IMR-90 (cell line): ENCODE measurements at places on chromosomes 4 and X.

DNA sequence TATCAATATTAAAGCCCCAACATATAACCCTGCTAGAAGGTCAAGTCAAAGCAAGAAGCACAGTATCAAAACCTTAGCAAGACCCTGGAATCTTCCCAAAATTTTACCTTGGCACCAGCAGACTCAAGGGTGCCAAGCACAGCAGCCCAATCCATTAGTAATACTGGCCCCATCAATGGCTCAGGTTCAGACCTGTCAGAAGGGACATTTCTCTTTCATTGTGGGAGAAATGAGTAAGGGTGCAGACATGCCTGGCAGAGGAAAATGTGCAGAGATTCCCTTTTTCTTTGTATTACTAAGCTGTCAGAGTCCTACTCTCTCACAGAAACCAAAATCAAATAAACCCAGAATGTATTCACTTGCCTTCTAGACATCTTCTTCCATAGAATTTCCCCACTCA, 203.9 kb downstream of the EVC2 start:
- DNase-seq = peak; percentile 24

DNA sequence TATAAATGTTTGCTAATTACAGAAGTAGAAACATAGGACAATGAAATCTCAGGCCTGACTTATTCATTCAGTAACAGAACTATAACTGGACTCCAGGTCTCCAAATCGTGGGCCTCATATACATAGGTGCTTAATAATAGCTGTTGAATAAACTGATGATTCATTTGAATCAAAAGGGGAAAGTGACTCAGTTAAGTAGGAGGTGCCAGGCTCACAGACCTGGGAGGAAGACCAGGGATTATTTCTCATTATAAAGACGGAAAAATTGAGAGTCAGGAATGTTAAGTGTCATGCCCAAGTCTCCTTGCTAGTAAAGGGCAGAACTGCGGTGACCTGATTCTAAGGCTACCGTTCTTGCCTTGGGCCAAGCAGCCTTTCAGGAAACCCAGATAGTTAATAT, 131.5 kb downstream of the HS3ST1 start:
- no peak for DNase-seq

DNA sequence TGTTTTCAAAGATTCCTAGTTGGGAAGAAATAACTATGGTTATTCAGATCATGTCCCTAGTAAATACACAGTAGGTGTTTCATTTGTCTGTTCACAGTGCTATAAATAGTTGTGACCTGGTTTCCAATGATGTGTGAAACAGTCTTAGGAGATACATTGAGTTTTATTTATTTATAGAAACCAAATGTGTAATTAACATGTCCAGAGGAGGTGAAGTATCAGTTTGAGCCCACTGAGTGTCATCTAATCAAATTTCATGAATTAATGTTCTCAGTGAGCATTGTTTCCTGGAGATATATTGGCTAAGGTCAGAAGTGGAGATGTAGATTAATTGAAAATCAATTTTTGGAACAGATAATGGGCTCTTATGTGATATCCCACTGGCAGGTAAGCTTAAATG, 996.3 kb downstream of the FSTL5 start:
- no peak for DNase-seq

- no peak for DNase-seq
These were observed 5.5 kb downstream of the ARL9 start for GRCh38 chr4:56511098-56511497.

DNA sequence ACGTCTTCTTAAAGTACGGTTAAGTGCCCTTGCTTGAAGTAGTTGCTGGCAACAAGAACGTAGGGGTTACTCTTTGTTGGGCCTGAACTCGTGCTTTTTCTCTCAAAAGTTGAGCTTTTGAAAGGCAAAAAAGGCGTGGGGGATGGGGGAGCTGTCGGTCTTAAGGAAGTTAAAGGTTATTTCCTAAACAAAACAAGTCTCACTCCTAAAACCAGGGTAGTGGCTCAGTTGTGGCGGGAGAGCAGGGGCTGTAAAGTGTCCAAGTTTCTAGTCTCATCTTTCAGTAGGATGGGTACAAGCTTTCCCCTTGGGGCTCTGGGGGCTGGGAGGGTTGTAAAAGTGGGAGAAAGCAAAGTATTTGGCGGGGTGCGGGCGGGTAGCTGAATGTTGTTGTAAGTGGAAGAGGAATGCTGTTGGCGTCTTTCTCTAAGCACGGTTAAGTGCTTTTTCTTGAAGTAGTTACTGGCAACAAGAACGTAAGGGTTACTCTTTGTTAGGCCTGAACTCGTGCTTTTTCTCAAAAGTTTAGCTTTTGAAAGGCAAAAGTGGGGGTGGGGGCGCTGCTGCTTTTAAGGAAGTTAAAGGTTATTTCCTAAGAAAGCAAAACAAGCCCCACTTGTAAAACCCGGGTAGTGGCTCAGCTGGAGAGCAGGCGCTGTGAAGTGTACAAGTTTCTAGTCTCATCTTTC, 904 bp upstream of the WDR1 start:
- DNase-seq = no peak

DNA sequence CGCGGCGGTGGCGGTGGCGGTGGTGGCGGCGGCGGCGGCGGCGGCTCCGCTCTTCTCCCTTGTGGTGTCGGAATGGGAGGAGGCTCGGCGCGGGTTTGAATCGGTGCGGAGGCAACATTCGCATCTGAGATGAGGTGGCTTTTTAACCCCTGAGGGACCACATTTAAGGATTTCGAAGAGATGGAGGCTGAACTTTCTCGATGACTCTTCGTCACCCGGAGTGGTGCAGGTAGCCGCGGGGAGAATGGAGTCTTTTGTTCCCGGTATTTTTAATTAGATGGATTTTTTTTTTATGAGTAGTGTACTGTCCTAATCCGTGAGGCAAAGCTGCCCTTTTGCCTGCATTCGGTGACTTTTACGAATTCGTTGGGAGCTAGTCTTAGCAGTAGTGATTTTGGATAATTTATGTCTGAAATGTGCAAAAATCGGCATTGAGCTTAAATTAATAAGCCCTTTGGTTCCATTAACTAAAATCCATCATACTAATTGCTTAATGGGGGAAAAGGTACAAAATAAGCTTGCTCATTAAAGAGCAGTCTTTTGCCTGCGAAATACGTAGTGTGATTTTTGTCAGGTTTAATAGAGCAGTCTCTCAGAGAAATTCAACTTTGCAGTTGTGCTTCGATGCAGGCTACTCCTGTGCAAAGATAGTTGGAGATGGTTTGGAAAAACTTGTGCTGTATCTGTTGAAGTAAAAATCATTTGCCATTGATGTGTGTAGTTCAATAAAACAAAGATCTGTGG, 206.2 kb downstream of the TENM3 start:
- DNase-seq = peak; percentile 49

DNA sequence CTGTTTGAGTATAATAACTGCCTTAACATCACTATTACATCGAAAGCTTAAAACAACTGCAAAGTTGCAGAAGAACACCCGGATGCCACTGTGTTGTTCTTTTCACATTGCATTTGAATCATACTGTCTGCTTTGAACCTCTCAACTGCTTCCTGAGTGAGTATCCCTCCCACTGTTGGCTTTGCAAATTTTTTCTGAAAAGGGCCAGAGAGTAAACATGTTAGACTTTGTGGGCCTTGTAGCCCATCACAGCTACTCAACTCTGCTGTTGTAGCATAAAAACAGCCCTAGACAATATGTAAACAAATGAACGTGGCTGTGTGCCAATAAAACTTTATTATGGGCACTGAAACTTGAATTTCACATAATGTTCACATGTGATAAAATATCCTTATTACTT, 76.1 kb downstream of the NSG1 start:
- DNase-seq = peak; percentile 27

DNA sequence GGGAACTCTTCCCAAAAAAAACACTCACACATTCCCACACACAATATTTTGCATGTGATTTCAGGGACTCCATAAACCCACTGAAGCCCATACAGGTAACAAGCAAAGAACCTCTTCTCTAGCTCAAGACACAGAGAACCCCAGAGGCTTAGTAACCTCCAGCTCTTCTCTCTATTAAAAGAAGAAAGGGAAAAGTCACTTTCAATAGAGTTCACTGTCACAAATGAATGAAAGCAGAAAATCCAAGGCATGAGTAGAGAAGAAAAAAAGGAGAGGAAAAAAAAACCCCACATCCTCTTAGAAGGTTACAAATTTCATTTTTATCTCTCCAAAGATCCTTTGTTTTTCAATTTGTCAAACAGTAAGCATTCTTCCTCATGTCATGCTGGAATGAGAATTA, 30.7 kb upstream of the DCLK2 start:
- no peak for DNase-seq
